ENCODE measurements at places on chromosomes 3 and 15.
A peak's percentile ranks its signal among the peaks of the same experiment; 100 is the strongest.

- no peak overlapping the region for H3K27ac ChIP-seq
- no peaks in the 10 kb centered on the region for H3K4me1 ChIP-seq
- DNase-seq, result no peak
- no peaks in the 10 kb centered on the region for H3K36me3 ChIP-seq
- no peak overlapping the region for H3K4me3 ChIP-seq
These were observed 394.1 kb upstream of the NECTIN3 start for GRCh38 chr3:110677506-110677905.

- no peaks in the 10 kb centered on the region for H3K4me1 ChIP-seq
- DNase-seq, result no peak
- H3K36me3 ChIP-seq, result no peaks in the 10 kb centered on the region
- no peak overlapping the region for H3K27ac ChIP-seq
- no peaks in the 10 kb centered on the region for H3K27me3 ChIP-seq
- peak overlapping the region; percentile 30 for H3K4me3 ChIP-seq
These were observed 77.8 kb upstream of the HES1 start for GRCh38 chr3:194058189-194058571.

- H3K27me3 ChIP-seq, result no peaks in the 10 kb centered on the region
- H3K4me1 ChIP-seq, result no peaks in the 10 kb centered on the region
- DNase-seq, result no peak
- H3K4me3 ChIP-seq, result no peak overlapping the region
- no peaks in the 10 kb centered on the region for H3K36me3 ChIP-seq
- no peak overlapping the region for H3K27ac ChIP-seq
These were observed 731.6 kb downstream of the NAALADL2 start for GRCh38 chr3:175590745-175591144.

DNA sequence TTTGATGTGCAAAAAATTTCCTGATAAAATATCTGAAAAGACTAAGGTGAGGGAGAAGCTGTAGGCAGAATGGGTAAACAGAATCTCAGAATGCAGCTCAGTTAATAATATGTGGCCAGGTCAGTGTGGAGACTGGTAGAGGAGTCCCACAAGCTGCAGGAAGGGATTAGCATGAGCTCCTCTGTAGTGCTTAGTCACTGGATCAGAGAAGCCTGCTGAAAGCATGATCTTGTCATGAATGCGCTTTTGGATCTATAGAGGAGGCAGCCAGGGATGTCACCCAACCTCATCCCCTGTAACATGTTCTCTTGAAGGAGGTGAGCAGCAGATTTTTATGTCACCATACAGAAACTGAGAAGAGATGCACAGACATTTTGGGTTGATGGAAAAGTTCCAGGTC lies 1035.3 kb upstream of the GBE1 start:
- H3K36me3 ChIP-seq, result no peaks in the 10 kb centered on the region
- H3K4me3 ChIP-seq, result no peak overlapping the region
- no peak overlapping the region for H3K27ac ChIP-seq
- H3K4me1 ChIP-seq, result no peaks in the 10 kb centered on the region

GRCh38 chr3:86782866-86783265 lies 208.1 kb downstream of the VGLL3 start:
- H3K27me3 ChIP-seq, result no peaks in the 10 kb centered on the region
- H3K4me3 ChIP-seq, result no peak overlapping the region
- no peaks in the 10 kb centered on the region for H3K4me1 ChIP-seq
- no peak for DNase-seq
- H3K27ac ChIP-seq, result no peak overlapping the region
- no peaks in the 10 kb centered on the region for H3K36me3 ChIP-seq

GRCh38 chr3:127114337-127115070 lies 78.4 kb upstream of the PRR23E start:
- H3K4me1 ChIP-seq, result no peaks in the 10 kb centered on the region
- H3K4me3 ChIP-seq, result no peak overlapping the region
- H3K27ac ChIP-seq, result no peak overlapping the region
- H3K27me3 ChIP-seq, result no peaks in the 10 kb centered on the region
- H3K36me3 ChIP-seq, result no peaks in the 10 kb centered on the region

DNA sequence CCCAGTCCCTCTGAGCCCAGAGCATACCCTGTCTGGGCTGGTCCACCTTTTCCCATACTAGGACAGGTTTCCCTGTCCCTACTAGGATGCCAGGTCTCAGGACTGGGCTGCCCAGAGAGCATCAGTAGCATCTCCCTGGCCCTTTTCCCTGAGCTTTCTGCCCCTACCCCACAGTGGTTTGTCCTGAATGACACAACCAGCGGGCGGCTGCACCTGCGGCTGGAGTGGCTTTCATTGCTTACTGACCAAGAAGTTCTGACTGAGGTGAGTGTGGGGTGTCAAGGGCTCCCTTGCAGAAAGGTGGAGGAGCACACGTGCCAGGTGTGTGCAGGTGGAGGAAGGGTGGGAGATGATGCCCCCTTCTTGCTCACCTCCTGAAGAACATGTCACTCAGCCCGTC lies 33.5 kb downstream of the ESYT3 start:
- H3K36me3 ChIP-seq, result no peaks in the 10 kb centered on the region
- no peak overlapping the region for H3K27ac ChIP-seq
- H3K27me3 ChIP-seq, result no peaks in the 10 kb centered on the region
- DNase-seq, result no peak

- no peaks in the 10 kb centered on the region for H3K4me1 ChIP-seq
- no peaks in the 10 kb centered on the region for H3K36me3 ChIP-seq
- H3K27ac ChIP-seq, result no peak overlapping the region
- no peak overlapping the region for H3K4me3 ChIP-seq
- no peak for DNase-seq
These were observed 40.5 kb downstream of the FAM174B start for GRCh38 chr15:92614791-92615785.

DNA sequence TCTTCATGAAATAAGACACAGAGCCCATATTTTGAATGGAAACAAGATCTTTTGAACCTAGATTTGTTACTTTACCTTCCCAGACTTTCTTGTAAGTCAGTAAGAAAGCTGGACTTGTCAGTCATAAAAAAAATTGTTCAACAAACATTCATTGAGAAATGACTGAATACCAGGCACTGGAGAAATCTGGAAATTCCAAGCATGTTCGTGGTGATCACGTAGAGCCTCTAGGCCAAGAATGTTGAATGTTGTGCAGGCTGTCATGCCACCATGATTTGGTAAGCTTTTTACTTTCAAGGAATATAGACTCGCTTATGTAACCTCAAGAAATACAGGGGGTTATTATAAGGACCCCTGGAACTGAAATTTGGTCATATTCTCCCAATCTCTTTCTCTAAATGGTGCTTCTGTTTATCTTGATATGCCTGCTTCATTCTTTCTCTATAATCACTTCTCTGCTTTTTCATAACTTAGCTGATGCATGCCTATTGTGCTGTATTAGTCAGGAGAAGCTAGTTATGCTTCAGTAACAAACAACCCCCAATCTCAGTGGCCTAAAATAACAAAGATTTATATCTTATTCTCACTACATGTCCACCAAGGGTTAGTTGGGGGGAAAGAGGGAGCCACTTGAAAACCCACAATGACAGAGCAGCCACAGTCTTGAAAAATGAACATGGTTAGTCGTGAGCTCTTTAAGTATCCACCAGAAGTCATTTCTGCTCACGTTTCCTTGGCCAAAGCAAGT lies 3.4 kb upstream of the TPM1 start:
- no peak overlapping the region for H3K4me3 ChIP-seq
- H3K27ac ChIP-seq, result no peak overlapping the region
- no peaks in the 10 kb centered on the region for H3K36me3 ChIP-seq
- no peak for DNase-seq
- H3K4me1 ChIP-seq, result peaks cover 9% of the 10 kb centered on the region

DNA sequence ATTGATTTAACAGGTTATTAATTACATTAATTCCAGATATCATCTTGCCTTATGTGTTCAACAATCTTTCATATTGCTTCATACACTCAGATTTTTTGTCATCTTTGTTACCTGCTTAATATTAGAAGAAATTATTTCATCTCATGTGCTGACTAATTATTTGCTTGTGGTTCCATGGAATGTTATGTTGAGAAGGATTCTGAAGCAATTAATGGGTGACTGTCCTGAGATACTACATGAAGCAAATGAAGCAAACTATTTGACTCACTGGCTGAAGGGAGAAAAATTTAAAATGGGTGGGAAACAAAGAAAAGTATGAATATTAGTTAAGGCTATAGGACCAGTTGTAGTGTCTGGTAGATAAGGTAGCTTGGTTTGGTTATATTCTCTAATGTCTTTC lies 443.8 kb upstream of the EPHA6 start:
- no peak overlapping the region for H3K4me3 ChIP-seq
- no peaks in the 10 kb centered on the region for H3K36me3 ChIP-seq
- H3K4me1 ChIP-seq, result no peaks in the 10 kb centered on the region
- no peak overlapping the region for H3K27ac ChIP-seq
- DNase-seq, result no peak
- no peaks in the 10 kb centered on the region for H3K27me3 ChIP-seq

GRCh38 chr3:189745622-189746021 lies 114.4 kb downstream of the TP63 start:
- no peaks in the 10 kb centered on the region for H3K36me3 ChIP-seq
- H3K27me3 ChIP-seq, result no peaks in the 10 kb centered on the region
- no peaks in the 10 kb centered on the region for H3K4me1 ChIP-seq
- no peak overlapping the region for H3K27ac ChIP-seq

DNA sequence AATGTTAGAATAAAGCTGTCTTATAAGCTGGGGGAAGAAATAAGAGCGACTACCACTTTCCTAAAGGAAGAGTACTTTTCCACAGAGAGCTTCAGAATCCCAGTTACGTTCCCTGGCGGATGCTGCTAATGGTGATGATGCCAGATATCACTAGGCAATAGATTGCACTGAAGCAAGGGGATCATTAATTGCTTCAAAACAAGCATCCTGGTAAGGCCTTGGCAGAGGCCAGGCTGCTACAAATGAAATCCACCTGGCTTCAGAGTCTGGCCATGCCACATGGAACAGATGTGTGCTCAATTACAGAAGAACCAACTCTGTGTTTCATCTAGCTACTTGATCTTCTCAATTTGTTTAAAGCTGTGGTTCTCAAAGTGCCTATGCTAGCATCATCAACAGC lies 129.2 kb upstream of the IL12A start:
- H3K4me1 ChIP-seq, result no peaks in the 10 kb centered on the region
- no peak overlapping the region for H3K27ac ChIP-seq
- H3K36me3 ChIP-seq, result no peaks in the 10 kb centered on the region
- no peak for DNase-seq
- H3K4me3 ChIP-seq, result no peak overlapping the region

DNA sequence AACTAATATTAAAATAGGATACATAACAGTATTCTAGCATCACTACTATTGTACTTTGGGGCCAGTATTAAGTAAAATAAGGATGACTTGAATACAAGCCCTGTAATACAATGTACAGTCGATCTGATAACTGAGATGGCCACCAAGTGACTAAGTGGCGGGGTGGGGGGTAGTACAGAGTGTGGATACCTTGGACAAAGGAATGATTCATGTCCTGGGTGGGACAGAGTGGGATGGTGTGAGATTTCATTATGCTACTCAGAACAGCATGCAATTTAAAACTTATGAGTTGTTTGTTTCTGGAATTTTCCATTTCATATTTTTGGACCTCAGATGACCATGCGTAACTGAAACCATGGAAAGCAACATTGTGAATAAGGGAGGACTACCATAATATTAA lies 46.0 kb downstream of the SLC7A14 start:
- no peaks in the 10 kb centered on the region for H3K27me3 ChIP-seq
- H3K36me3 ChIP-seq, result no peaks in the 10 kb centered on the region
- H3K4me3 ChIP-seq, result no peak overlapping the region
- no peak overlapping the region for H3K27ac ChIP-seq
- DNase-seq, result no peak
- H3K4me1 ChIP-seq, result no peaks in the 10 kb centered on the region

GRCh38 chr3:172038798-172039435 lies 461 bp upstream of the FNDC3B start:
- H3K27me3 ChIP-seq, result no peaks in the 10 kb centered on the region
- H3K36me3 ChIP-seq, result no peaks in the 10 kb centered on the region
- peaks cover 11% of the 10 kb centered on the region for H3K4me1 ChIP-seq
- peak overlapping the region; percentile 97 for H3K27ac ChIP-seq

DNA sequence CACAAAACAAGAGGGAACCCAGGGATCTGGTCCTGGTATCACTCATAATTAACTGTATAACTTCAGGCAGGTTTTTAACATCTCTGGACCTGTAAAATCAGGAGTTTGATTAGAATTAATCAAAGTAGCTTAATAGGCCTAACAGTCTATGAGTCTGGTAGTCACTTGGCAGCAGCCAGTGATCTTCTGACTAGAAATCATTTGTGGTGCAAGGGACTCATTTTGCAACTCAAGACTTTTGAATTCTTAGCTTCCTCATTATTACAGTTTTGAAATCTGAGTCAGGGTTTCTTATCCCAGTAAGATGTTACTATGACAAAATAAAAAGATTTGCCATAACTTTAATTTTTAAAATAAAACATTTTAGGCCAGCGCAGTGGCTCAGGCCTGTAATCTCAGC lies 70.8 kb downstream of the TMCC1 start:
- H3K36me3 ChIP-seq, result no peaks in the 10 kb centered on the region
- no peak overlapping the region for H3K27ac ChIP-seq
- H3K4me1 ChIP-seq, result peaks cover 2% of the 10 kb centered on the region
- no peak overlapping the region for H3K4me3 ChIP-seq
- H3K27me3 ChIP-seq, result no peaks in the 10 kb centered on the region

DNA sequence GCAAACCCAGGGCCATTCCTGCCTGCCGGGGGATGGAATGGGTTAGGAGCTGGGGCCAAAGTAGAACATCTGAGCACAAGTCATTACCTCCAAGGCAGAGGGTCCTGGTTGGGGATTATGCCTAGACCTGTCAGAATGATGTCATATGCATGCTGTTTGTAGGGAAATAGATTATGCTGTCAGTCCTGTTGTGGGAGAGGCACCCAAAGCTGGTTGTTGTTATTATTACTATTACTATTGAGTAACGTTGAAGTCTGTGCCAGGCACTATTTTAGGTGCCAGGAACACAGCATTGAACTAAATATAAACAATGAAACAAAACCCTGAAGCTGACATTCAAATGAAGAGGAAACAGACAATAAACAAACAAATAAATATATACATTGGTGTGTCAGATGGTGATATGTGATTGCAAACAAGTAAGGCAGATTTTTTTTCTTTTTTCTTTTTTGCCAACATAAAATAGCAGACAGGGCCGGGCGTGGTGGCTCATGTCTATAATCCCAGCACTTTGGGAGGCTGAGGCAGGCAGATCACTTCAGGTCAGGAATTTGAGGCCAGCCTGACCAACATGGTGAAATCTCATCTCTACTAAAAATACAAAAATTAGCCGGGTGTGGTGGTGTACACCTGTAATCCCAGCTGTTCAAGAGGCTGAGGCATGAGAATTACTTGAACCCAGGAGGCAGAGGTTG lies 2.0 kb downstream of the P4HTM start:
- no peak for DNase-seq
- H3K27ac ChIP-seq, result peak overlapping the region; percentile 82
- H3K4me1 ChIP-seq, result peaks cover 24% of the 10 kb centered on the region
- no peak overlapping the region for H3K4me3 ChIP-seq

Data from naive thymus-derived CD4-positive, alpha-beta T cell (primary cell).